ENCODE measurements at places on chromosomes 6 and 20.

- no peak for DNase-seq
These were observed 19.3 kb upstream of the LY86 start for GRCh38 chr6:6569096-6569810.

GRCh38 chr20:57371363-57371762 is 19.8 kb upstream of the RBM38 start:
- DNase-seq: no peak

DNA sequence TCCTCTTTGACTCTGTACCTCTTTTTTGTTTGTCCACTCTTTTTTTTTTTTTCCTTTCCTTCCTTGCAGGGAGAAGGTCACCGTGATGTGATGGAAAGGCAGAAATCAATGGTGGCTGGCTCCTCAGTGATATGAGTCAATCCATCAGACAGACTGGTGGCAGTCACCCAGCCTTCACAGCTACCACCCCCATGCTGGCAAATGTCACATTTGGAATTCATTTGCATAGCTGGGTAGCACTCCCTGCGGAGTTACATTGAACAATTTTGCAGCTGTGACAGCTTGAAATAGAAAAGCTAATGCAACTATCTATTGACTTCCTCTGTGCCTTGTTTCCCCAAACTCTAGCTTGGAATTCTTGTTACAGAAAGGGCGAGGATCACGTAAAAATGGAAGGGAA is 668.4 kb downstream of the C6orf118 start:
- DNase-seq: no peak

DNA sequence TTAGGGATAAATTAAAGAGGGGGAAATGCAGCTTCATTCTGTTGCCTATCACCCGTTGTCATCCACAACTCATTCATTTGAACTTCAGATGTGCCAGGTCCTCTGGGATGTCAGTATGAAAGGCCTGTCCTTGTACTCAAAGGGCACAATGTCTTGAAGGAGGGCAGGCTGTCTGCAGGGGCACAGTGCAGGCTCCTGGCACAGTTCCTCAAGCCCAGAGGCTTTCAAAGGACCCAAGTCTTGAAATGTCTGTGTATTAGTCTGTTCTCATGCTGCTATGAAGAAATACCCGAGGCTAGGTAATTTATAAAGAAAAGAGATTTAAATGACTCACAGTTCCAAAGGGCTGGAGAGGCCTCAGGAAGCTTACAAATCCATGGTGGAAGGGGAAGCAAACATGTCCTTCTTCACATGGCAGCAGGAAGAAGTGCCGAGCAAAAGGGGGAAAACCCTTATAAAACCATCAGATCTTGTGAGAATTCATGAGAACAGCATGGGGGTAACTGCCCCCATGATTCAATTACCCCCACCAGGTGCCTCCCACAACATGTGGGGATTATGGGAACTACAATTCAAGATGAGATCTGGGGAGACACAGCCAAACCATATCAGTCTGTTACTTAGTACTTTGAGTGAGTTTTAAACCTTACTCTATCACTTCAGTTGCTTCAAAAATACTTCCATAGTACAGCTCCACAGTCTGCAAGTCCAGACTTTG is 9.4 kb downstream of the SNX9 start:
- DNase-seq: no peak

- DNase-seq: peak; percentile 82
These were observed 45.8 kb upstream of the PNRC1 start for GRCh38 chr6:89034586-89035251.

DNA sequence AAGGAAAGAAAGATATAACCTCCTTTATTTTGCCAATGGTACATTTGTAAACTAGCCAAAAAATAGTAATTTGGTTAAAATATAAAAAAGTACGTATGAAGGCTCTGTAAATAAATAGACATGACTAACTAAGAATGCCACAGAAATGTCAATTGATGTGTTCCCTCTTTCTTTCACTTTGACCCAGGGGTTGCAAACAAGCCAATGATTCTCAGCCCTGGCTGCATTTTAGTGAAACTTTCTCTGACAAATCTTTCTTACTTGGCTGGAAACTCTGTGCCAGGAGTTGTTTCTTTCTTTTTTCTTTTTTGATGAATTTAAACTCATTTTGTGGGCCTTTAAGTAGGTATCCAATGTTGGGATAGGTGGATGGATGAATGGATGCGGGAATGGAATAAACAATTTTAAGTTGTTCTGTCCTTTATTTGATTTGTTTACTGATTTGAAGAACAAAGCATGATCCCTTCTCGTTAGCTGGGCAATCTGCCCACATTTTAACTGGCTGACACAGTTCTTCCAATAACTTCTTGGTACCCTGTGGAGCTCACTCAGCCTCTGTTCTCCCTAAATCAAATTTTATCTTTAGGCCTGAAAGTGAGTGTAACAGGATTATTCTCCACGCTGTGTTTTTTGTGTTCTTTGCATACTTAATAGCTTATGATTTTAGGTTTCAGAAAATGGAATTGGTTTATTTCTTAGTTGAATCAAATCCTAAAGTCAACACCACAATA is 58.6 kb upstream of the GCLC start:
- no peak for DNase-seq

DNA sequence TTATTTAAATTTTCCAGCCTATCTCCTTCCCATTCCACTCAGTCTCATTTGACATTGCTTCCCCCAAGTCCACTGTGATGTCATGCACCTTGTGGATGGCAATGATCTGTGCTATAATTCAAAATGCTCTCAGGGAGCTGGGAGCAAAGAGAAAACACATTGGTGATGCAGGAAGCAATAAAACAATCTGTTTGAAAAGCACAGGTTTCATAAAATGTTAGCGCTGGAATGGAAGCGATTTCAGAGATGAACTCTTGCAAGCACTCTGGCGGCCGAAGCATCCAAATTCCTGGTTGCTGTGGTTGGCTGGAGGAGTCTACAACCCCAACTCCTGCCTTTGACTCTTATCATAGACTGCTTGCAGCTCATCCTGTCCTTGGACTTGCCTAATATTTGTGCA is 167.0 kb downstream of the GMPR start:
- DNase-seq: peak; percentile 72

- no peak for DNase-seq
These were observed 64.0 kb upstream of the KCNK16 start for GRCh38 chr6:39386487-39386886.

GRCh38 chr6:24330137-24330732 is 27.6 kb downstream of the DCDC2 start:
- DNase-seq: no peak

DNA sequence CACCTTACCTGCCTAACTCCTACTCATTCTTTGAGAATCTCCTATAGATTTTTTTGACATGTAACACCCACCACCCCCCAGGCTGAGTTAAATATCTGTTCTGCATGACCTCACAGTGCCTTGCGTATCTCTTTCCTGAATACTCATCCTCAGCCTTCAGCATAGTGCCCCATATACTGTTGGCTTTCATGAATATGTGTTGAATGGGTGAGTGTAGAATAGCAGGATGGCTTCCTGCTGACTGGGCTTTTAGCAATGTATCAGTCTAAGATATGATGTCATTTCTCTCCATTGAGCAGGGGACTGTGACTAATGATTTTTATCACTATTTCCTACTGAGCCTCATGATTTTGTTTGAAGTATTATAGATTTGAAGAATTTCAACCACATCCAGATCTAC is 361.6 kb upstream of the MARCKS start:
- DNase-seq: peak; percentile 82

DNA sequence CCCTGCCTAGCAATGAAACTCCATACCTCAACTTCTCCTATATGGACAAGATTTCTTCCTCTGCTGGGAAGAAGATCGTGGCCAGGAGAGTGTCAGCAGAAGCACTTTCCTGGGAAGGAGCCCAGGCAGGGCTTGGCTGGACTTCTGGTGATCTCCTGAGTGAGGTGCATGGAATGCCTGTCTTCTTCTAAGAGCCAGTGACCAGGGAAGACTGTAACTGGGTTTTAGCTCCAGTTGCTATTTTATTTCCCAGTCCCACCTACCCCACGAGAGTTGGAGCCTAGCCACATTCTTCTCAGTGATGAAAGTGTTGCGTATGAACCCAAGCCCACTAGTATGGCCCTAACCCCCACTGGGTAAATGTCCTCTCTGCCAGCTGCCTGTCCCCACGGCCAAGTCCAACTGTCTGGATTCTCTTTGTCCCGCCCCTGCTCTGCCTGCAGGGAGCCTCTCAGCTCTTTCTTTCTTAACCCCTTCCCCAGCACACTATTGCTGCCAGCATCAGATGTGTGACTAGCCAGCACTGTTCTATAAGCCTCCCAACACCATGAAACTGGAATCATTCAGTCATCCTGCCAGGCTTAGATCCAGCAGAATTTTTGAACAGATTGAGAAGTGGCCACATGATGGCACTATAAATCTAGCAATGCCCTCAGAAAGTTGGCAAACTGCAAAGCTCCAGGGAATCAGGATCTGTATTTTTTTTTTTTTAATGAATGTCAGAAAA is 69.8 kb upstream of the FAM184A start:
- peak; percentile 85 for DNase-seq

DNA sequence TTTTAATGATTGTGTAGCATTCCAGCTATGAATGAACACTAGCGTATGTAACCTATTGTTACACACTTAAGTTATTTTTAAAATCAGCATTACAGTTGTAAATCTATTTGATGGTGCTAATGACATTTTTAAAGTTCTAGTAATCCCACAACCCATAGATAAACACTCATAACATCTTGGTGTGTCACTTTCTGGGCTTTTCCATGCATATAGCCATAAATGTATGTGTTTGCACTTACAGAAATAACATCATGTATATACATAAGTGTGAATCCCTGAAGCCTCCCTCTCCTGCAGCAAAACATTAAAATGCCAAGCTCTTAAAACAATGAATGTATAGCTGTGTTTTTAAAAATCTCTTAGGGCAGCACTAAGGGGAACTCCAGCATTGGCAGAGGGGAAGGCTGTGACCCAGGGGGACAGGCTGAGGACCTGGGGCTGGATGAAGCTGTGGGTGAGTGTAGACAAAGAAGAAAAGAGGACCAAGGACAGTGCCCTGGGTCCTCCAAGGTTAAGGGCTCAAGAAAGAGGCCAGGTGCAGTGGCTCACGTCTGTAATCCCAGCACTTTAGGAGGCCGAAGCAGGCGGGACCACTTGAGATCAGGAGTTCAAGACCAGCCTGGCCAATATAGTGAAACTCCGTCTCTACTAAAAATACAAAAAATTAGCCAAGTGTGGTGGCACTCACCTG is 929 bp upstream of the CENPB start:
- DNase-seq: peak; percentile 51

- no peak for DNase-seq
These were observed 166.9 kb upstream of the SALL4 start for GRCh38 chr20:51969191-51969590.

GRCh38 chr6:11902527-11902926 is 109.6 kb upstream of the HIVEP1 start:
- no peak for DNase-seq

- DNase-seq: peak; percentile 30
These were observed 531.9 kb upstream of the MAN1A1 start for GRCh38 chr6:119881416-119881815.

DNA sequence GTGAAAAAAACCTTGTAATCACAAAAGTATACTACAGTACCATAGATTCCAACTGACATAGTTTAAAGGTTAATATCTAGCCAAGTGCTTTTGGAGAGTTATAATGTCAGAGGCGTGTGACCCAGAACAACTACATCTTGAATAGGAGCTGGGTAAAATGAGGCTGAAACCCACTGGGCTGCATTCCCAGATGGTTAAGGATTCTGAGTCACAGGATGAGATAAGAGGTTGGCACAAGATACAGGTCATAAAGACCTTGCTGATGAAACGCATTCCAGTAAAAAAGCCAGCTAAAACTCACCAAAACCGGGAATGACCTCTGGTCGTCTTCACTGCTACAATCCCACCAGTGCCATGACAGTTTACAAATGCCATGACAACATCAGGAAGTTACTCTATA is 22.4 kb upstream of the KIAA0408 start:
- DNase-seq: peak; percentile 18

- DNase-seq: peak; percentile 89
These were observed 102.7 kb upstream of the CNKSR3 start for GRCh38 chr6:154613137-154613676.

DNA sequence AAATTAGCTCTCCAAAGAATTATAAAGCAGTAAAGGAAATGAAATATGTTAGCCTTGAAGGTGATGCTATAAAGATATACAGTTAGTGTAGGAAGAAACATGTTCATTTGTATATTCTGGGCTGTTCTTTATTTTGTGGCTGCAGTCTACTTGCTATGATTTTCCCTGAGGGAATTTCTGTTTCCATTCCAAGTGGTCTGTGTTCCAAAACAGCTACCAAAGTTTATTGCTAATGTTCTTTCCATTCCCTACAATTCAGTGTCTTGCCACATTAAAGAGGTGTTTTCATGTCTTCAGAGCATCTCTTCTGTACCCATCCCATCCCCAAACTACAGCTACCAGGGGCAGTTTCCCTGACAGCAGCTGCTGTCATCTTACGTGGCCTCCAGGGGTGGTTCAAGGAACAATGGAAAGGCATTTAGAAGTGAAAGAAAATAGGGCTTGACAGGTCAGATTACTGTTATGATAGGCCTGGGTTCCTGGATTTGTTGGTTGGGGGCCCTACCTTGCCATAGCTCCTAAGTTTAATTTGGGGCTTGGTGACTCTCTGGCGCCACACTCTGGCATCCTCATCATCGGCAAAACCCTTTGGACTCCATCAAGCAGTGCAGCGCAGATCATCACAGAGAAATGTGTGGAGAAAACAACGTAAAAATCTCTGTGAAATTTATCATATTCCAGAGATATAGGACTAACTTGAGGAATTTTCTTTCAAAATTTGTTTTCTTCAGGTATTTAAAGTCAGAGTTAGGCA is 33.8 kb upstream of the AIG1 start:
- peak; percentile 16 for DNase-seq

GRCh38 chr6:117275205-117275604 is 9.8 kb downstream of the VGLL2 start:
- no peak for DNase-seq

All from fibroblast of skin of abdomen (primary cell).